ENCODE measurements at places on chromosomes 12 and 14.

GRCh38 chr12:96828169-96828789 lies 78.8 kb upstream of the NEDD1 start:
- no peak for DNase-seq

GRCh38 chr14:21510735-21511657 lies at the start of gene METTL3:
TSS of gene METTL3 (minus strand) at chr14:21511340. CDS start at chr14:21511223, 117 bp downstream.
- peak; percentile 100 for DNase-seq

- no peak for DNase-seq
Measured at GRCh38 chr14:37437490-37437889, 157.6 kb downstream of the FOXA1 start.

DNA sequence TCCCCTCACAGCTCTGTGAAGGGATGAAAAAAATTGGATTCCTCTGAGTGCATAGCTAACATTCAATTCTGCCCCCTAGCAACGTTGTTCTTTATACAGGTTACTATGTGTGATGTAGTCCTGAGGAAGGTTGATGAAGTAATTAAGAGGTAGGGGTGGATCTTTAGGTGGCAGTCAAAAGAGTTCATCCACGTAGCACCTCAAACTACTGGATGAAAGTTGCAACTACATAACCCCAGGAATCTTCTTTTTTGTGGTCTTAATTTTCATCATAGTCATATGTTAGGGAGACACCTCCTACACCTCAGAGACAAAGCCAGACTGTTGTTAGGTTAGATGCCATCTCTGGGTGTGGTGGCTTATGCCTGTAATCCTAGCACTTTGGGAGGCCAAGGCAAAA lies 10.2 kb upstream of the NFE2 start:
- no peak for DNase-seq

DNA sequence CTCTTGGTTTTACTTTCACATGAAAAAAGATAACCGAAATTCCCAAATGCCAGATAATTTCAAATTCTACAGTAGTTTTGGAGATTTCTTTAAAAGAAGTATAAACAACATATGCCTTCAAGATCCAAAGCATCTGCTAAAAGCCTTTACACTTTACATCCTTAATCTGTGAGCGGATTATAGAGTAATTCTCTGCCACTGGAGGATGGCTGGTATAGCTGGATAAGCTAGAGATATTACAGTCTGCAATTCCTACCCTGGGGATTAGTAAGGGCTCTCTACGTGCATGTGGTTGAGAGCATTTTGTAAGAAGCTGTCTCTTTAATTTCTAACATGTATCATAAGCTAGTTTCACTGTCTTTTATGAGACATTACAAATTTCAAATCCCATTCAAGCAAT lies 240.3 kb upstream of the HMGA2 start:
- no peak for DNase-seq

GRCh38 chr14:36949371-36949770 lies 223.0 kb downstream of the SLC25A21 start:
- no peak for DNase-seq

- DNase-seq: peak; percentile 93
Measured at GRCh38 chr12:6229224-6230218, 29.3 kb downstream of the CD9 start.

DNA sequence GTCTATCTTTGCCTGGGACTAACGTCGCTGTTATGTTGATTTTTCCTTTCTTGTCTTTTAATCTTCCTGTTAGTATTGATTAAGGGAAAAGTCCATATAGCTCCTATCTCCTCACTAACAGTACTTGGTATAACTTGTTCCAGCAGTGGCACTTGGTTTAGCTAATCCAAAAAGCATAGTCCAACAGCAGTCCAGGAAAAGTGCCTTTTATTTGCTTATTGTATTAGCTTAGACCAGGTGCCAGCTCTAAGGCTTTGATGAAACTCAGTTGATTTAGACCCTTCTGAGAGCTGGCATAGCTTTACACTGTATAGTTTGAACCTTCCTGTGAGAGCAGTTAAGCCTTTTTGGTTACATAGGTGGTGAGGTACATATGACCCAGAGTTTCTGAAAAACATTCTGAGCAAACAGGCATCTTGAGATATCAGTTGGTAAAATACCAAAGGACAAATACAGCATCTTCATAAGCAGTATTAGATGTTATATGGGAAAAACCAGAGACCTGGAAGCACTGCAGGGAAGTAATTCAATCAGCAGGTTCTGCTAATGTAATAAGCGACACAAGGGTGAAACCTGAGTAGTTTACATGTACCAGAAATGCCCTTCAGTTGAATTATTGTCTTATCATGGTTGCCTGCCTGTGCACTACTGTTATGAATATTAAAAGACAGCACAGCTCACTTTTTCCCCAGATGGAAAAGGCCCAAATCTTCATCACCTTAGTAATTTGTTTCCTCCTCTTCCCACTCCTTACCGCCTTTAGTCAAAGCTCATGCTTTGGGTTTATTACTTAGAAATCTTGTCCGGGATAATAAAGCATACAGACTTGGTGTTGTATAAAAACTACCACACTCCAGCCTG lies 13.0 kb downstream of the PELI2 start:
- no peak for DNase-seq

GRCh38 chr14:56660677-56661389 lies 81.2 kb downstream of the TMEM260 start:
- no peak for DNase-seq

DNA sequence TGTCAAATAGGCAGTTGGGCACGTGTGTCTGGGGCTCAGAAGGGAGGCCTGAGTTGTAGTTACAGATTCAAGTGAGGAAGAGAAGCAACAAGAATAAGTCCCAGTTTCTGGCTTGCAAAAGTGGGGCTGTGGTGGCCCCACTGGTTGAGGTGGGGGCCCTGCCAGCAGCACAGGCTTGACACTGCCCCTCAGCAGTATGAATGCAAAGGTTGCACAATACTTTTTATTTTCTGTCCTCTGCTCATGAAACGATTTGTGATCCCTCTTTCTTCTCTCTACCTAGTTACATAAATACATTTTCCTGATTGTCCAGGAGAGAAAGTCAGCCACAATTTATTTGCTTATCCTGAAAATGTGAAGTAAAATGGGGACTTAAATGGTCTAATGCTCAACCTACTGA lies 577.8 kb downstream of the AACS start:
- no peak for DNase-seq

GRCh38 chr12:26319511-26319910 lies 124.1 kb downstream of the SSPN start:
- peak; percentile 76 for DNase-seq

DNA sequence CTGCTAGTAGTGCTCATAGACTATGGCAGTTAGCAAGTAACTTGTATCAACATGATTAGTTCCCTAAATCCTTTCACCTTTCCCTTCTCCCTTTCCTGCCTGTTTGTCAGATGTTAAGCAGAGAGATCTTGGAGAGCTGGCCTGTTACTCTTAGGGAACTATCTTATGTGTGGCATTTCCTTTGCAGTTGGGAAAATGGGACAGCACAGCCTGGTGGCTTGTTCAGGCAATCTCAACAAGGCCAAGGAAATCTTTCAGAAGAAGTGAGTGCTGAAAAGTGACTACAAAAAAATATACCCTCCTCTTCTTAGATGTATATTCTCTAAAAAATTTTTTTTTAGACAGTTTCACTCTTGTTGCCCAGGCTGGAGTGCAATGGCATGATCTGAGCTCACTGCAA lies 7.4 kb downstream of the PARP2 start:
- peak; percentile 43 for DNase-seq

DNA sequence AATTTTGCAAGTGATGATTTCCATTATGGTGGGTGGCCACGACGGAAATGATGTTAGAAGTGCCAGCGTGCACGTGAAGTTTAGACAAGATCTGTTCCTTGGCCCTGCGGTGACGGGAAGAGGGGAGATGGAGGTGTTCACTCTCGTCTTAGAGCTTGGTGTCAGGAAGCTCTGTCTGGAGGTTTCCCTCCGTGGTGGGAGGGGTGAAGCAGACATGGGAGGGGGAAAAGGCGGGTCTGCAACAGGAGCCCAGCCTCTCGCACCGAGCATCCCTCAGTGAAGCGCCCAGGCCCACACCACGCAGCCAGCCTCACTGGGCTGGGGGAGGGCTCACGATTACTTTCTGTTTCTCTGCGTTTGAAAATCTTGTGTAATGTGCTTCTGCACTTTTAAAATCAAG lies 26.3 kb downstream of the EML1 start:
- DNase-seq: no peak

- no peak for DNase-seq
Measured at GRCh38 chr12:85775091-85775490, 61.1 kb downstream of the RASSF9 start.

- DNase-seq: no peak
Measured at GRCh38 chr12:123961585-123962345, 10.9 kb downstream of the CCDC92 start.

- no peak for DNase-seq
Measured at GRCh38 chr12:82721726-82722125, 35.0 kb downstream of the TMTC2 start.

DNA sequence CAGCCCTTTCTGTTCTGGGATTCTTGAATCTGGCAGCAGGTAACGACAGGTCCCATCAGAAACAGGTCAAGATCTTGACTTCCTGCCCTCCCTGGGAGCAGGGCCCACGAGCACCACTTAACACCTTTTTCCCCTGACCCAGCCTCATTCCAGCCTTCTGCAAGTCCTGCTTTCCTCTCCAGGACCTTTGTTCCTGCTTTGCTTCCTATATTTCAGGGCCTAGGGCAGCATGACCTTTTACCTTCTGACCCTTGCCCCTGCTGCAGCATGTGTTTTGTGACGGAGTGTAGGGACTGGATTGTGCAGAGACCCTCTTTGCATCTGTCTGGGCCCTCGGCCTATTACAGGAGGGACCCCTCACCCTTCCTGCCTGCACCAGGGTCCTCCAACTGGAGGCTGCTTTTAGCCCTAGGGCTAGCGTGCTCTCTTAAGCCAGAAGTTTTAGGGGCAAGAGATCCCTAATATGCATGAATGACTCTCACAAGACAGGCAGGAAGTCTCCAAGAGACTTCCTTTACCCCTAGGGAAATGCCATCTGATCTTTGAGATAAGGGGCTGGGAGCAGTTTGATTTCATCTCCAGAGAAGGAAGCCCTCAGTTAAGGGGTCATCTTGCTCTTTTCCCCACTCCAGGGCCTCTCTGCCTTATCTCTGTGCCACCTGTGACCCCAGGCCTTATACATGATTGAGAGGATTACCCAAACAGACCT lies 209.4 kb upstream of the BCL2L14 start:
- no peak for DNase-seq

- DNase-seq: no peak
Measured at GRCh38 chr14:85464135-85464895, 65.6 kb upstream of the FLRT2 start.

GRCh38 chr14:59377991-59378601 lies 87.1 kb downstream of the GPR135 start:
- DNase-seq: no peak

GRCh38 chr12:873954-874353 lies 75.5 kb downstream of the RAD52 start:
- DNase-seq: peak; percentile 24

- DNase-seq: no peak
Measured at GRCh38 chr12:129903092-129903945, 506 bp downstream of the TMEM132D start.

- DNase-seq: no peak
Measured at GRCh38 chr12:78115889-78116288, 285.2 kb downstream of the NAV3 start.

DNA sequence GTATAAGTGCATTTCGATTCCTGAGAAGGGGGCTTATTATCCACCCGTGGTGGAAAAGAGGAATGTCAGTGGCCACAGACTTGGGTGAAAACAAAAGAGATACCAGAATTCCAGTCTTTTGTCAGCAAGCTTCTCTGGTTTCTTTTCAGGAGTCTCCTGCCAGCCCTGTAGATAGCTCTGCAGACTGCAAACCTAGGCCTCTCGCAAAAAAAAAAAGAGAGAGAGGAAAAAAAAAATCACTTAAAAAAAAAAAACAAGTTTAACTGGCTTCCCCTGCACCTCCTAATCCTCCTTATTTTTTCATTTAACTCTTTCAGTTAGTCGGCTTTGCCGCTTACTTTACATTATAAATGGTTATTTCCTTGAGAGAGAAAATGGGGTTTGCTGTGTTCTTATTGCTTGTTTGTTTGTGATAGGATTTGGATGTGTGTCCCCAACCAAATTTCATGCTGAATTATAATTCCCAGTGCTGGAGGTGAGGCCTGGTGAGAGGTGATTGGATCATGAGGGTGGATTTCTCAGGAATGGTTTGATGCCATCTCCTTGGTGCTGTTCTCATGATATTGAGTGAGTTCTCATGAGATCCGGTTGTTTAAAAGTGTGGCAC lies 170.0 kb downstream of the BCL11B start:
- no peak for DNase-seq

DNA sequence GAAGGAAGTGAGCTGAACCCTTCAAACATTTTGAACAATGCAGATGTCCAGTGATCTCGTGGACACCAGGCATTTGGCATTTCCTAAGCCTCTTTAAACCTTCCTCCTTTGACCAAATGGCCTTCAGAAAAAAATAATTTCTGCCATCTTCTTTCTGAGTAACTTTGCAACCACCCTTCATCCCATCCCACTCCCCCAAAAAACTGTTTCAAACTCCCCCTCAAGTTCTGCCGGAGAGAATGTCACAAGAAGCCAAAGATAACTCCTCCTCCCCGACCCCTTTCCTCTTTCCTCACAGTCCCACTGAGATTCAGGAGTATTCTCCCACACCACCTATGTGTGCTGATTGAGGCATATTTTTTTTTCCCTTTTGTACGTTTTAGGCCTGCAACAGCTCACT lies 1.7 kb downstream of the KSR2 start:
- no peak for DNase-seq

DNA sequence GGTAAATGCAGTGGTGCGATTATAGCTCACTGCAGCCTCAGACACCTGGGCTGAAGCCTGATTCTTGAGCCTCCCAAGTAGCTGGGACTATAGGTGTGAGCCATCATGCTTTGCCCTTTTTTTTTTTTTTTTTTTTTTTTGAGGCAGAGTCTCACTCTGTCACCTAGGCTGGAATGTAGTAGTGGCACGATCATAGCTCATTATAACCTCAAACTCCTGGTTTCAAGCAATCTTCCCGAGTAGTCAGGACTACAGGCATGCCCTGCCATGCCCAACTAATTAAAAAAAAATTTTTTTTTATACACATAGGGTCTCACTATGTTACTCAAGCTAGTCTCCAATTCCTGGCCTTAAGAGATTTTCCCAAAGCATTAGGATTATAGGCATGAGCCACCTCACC lies 6.9 kb downstream of the ATP2A2 start:
- DNase-seq: no peak

DNA sequence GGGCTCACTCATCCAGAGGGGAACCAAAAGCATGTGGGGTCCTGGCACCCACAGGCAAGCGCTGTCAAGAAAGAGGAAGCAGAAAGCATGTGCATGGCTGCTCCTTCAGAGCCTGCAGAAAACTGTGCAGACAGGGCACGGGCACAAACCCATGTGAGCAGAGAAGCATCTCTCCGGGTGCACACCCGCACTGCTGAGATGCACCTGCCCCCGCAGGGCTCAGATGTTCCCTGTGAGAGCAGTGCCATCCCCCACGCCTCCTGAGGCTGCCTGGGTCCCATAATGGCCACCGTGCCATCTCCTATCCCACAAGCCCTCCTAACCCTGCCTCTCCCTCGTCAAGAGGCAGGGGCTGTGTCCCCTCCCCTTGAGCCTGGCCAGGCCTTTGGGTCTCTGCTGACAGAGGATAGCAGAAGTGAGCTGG lies 32.3 kb upstream of the INF2 start:
- no peak for DNase-seq

Data from EH (cell line).